ENCODE measurements at places on chromosomes 7 and 10. TPM values are rescaled to one million over a fixed set of nuclear protein-coding genes. Genes with fewer than 3 reads are reported as not detected.

The MYO1G gene
- total RNA-seq, result under 0.01 TPM

The FBXO24 gene
- 0.56 TPM for total RNA-seq

The ZNF853 gene
- 0.13 TPM for total RNA-seq

The MYL7 gene
- total RNA-seq, result not detected

The SCIN gene
- total RNA-seq, result under 0.01 TPM

The NPY gene
- total RNA-seq, result not detected

The ITPRID1 gene
- not detected for total RNA-seq

The TRPV6 gene
- under 0.01 TPM for total RNA-seq

The KRIT1 gene
- total RNA-seq, result 52.5 TPM

The ASB15 gene
- not detected for total RNA-seq

The DPYSL4 gene
- total RNA-seq, result 2.6 TPM

The ZFAND2A gene
- total RNA-seq, result 13.3 TPM

The SLC18A3 gene
- total RNA-seq, result not detected

The SPDYE3 gene
- not detected for total RNA-seq

The SEMA3E gene
- 0.06 TPM for total RNA-seq

The DLG5 gene
- 24.4 TPM for total RNA-seq

The SAP25 gene
- not detected for total RNA-seq

The NUTM2B gene
- total RNA-seq, result 0.31 TPM

The ANKRD30A gene
- total RNA-seq, result not detected

The COBL gene
- not detected for total RNA-seq

The CTAGE8 gene
- total RNA-seq, result not detected

The CDHR1 gene
- not detected for total RNA-seq

The GPR37 gene
- 2.4 TPM for total RNA-seq

The ADAM8 gene
- total RNA-seq, result 0.87 TPM

The EVX1 gene
- total RNA-seq, result not detected

The XRCC2 gene
- total RNA-seq, result 1.6 TPM

The PPP1R3A gene
- total RNA-seq, result not detected

The GJD4 gene
- total RNA-seq, result not detected

The NKX2-3 gene
- not detected for total RNA-seq

The FOXI2 gene
- total RNA-seq, result not detected
